CD8-positive, alpha-beta memory T cell (primary cell): ENCODE measurements at places on chromosomes 1 and 21. TPM values are rescaled to one million over a fixed set of nuclear protein-coding genes. Genes with fewer than 3 reads are reported as not detected.

GRCh38 chr1:226355669-226356551 is 46.9 kb upstream of the LIN9 start:
- no peak for DNase-seq

- DNase-seq = no peak
These were observed 3.0 kb downstream of the PRRC2C start for GRCh38 chr1:171488190-171488929.

- no peak for DNase-seq
These were observed 132.1 kb downstream of the RHOU start for GRCh38 chr1:228867108-228867950.

- peak; percentile 74 for DNase-seq
These were observed 33.6 kb downstream of the NUAK2 start for GRCh38 chr1:205287767-205288559.

DNA sequence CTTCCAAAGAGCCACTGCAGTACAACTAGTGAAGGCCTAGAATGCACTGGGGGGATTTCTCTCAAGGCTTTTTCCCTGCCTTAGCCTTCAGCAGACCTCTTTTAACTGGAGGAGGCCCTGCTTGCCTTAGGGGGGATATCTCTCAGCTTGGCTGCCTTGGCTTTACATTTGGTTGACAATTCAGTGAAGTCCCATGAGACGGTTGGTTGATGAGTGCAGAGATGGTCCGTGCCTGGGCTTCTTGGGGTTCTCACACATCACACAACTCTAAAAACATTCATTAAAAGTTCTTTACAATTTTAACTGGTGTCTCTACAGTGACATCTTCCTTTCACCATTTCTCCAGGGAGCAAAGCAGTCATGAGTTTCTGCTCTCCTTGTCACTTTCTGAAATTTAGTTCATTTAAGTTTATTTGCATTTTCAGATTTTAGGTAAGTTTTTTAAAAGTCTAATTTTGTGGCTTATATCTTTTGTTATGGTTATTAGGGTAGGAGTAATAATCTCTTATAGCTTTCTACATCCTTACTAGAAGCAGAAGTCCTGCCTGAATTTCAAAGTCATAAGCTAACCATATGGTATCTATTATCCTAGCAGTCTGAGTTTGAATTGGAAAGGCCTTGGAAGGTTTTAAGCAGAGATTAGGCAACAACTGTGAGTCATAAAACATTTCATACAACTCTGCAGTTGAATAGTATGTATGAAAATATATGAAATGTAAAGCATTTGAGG is 487.6 kb downstream of the DPYD start:
- DNase-seq = no peak

DNA sequence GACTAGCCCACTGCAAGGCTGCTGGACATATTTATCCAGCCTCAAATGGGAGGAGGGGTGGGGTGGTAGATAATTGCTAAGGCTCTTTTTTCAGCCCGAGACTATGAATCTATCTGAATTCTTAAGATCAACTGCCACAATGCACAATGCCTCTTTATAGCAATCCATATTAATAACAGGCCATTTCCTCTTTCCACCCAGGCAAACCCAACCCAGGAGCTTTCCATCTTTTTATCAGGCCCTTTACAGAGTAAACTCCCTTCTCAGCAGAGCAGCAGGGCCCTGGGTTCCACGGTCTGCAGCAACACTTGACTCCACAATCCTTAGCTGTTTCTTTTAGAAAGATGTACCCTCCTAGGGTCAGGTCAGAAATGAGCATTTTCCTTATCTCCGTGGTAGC is 806 bp downstream of the DDOST start:
- no peak for DNase-seq

DNA sequence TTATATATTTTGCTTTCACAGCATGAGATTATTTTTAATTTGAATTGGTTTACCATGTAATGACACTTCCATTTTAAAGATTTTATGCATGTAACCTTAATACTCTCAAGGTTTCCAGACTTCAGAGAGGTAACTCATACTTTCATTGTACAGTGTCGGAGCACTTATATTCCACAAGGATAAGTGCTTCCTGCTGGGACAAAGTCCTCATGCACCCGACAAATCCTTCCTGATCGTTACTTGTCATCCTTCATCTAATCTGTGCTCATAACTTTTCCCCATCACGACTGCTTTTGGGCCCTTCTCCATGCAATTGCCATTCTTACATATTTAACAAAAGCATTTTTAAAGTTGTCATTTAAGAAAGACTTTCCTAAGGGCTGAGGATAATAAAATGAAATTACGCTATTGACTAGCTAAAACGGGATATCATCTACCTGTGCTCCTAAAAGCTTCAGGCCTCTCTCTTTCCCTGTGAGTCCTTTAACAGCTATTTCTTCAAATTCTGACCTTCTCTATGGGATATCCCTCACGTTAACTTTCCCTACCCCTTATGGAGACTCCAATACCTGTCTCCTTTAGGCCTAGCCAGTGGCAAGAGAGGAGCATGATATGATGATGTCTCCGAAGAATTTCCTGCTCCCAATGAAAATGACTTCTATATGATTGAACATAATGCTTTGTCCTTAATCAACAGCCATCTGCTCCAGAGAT is 59.3 kb downstream of the NCAM2 start:
- DNase-seq = no peak

- no peak for DNase-seq
These were observed 13.0 kb downstream of the INAVA start for GRCh38 chr1:200907611-200908097.

GRCh38 chr1:183548116-183548515 is 42.1 kb downstream of the NCF2 start:
- DNase-seq = no peak

- DNase-seq = no peak
These were observed 109.2 kb downstream of the HMCN1 start for GRCh38 chr1:185843297-185843869.

DNA sequence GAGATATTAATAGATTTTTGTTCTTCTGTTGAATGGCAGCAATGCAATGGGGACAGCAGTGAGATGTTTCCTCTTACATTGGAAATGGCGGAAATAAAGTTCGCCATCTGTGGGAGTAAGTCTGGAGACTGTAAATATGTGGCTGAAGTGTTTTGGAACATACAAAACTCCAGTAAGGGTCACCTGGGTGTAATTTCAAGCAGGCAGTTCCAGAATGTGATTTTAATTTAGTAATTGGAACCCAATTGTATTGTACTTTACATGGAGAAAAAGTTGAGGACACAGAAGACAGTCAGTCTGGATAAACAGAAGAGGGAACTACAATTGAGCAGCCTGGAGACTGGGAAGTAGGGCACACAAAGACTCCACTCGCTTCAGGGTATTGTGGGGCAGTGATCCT is 108.6 kb downstream of the NTMT2 start:
- no peak for DNase-seq

GRCh38 chr1:172938681-172939080 is 112.1 kb downstream of the TNFSF18 start:
- no peak for DNase-seq

DNA sequence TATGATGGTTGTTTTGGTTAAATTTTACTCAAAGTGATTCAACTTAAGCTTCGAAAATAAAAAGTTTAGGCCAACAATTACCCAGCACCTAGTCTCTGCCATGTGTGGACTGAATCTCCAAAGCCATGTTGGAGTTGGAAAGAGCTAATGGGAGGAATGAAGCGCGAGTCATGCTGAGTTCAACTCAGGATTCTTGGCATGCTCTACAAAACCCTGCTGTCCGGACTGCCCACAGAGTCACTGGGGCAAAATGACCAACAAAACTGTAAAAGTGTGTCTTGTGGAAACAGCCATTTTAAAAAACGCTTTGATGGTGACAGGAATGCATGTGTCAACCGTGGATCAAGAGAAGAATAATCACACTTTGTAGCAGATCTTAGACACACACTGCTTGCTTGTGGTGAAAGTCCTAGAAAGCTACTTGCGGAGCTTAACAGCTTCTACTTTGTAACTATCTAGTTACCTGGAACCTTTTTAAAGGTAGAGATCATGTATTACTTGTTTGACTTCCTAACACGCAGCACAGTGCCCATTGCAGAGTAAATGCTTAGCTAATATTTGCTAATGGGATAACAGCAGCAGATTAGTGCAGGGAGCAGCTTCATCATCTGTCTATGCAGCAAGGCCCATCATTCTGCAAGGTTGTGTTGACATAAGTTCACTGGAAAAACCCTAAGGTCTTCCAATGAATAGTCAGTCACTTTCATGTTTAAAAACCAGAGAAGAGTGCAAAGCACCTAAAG is 7.0 kb upstream of the GBP6 start:
- no peak for DNase-seq

The GLIS1 gene
- 0.18 TPM for polyA plus RNA-seq

The ETNK2 gene
- polyA plus RNA-seq = 6.1 TPM
